ENCODE measurements at places on chromosomes 6 and 20.

- peak; percentile 73 for DNase-seq
Measured at GRCh38 chr6:6515691-6516607, 72.6 kb upstream of the LY86 start.

DNA sequence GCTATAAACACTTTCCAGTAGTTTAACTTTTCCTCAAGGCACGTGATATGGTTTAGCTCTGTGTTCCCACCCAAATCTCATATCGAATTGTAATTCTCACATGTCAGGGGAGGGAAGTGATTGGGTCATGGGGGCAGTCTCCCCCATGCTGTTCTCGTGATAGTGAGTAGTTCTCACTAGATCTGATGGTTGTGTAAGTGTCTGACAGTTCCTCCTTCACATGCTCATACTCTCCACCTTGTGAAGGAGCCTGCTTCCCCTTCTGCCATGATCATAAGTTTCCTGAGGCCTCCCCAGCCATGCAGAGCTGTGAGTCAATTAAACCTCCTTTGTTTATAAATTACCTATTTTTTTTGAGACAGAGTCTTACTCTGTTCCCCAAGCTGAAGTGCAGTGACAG, 127.9 kb downstream of the DTNBP1 start:
- DNase-seq = no peak

DNA sequence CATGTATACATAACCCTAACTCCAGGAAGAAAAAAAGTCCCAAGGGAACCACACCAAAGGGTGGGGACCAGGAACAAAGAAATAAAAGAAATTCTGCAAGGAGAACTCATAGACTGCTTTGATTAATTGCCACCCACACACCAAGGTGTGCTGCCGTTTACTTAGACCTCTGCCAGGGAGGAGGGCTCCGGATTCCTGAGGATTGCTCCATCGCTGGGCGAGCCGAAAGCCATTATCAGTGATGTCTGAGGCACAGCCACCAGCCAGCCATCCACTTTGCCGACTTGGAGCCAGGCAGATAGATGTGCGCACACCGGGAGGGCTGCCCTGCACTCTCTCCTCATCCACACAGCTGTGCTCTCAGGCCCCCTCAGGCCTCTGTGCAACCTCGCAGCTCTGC, 272.7 kb upstream of the FOXQ1 start:
- DNase-seq = no peak

DNA sequence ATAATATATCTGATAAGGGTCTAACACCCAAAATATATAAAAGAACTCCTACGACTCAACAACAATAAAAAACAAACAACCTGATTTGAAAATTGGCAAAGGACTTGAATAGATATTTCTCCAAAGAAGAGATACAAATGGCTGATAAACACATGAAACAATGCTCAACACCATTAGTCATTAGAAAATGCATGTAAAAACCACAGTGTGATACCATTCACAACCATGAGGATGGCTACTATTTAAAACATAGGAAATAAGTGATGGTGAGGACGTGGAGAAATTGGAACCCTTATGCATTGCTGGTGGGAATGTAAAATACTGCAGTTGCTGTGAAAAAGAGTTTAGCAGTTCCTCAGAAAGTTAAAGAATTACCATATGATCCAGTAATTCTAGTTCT, 41.4 kb downstream of the PTGIS start:
- DNase-seq = no peak

DNA sequence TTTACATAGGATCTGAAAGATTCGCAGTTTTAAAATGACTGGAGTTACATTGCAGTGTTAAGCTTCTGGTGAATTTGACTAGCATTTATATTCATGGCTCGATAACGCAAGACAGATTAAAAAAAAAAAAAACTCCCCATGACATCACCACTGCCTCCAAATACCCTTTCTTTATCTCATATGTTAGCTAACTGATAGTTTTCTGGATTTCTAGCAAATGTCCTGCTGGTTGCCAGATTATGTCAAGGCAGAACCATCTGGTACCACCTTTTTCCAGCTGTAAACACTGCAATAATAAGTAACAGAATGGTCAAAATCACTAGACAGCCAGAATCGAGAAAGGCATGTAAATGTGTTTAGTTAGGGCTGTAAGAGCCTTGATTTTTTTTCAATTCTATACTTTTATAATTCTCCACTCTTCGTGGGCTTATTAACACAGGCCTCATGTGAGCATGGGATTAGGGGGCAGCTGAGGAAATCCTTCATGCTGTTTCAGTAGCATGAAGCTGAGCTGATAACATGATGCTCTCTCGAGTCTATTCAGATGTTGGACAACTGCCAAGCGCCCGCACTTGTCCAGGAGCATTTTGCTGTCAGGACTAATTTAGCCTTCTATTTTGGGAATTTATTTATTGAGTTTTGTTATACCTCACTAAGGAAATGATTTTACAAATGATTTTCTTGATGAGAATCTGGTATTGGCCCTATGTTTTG, 166.0 kb upstream of the SCGN start:
- DNase-seq = no peak

DNA sequence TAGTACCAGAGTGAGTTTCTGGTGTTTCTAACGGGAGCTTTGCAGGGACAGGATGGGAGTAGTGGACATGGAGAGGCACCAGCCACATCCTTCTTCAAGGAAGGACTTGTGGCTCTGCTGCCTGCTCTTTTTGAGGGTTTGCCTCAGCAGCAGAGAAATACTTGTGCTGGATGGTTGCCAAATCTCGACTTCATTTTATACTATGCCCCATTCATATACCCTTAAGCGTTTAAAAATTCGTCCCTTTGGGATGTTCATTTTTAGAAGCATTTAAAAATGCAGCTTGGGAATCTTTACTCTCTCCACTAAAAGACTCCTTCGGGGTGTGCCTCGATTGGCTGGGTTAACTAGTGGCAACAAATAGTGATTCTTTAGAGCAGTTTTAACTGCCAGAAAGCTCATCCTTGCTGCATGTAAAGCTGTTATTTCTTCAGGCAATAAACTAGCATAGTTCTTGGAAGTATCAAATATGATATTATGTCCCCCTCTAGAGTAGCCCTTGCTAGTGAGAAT, 126.5 kb upstream of the B3GAT2 start:
- no peak for DNase-seq

DNA sequence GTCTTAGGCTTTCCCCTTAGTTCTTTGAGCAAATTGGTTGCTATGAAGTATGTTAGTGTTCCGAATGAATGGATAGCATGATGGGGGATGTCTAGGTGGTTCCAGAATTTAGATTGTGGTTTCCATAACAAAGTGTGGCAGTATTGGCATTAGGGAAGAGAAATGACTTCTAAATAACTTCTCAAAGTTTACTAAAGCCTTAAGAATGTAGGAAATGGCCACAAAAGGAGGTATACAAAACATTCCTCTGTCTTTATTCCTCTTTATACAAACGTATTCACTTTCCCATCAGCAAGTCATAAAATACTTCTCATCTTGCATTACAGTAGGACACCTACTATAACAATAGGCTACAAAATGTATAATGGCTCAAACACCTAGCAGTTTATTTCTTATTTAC, 279.6 kb downstream of the ESR1 start:
- no peak for DNase-seq

- no peak for DNase-seq
Measured at GRCh38 chr6:160974304-160974771, 17.2 kb upstream of the MAP3K4 start.

DNA sequence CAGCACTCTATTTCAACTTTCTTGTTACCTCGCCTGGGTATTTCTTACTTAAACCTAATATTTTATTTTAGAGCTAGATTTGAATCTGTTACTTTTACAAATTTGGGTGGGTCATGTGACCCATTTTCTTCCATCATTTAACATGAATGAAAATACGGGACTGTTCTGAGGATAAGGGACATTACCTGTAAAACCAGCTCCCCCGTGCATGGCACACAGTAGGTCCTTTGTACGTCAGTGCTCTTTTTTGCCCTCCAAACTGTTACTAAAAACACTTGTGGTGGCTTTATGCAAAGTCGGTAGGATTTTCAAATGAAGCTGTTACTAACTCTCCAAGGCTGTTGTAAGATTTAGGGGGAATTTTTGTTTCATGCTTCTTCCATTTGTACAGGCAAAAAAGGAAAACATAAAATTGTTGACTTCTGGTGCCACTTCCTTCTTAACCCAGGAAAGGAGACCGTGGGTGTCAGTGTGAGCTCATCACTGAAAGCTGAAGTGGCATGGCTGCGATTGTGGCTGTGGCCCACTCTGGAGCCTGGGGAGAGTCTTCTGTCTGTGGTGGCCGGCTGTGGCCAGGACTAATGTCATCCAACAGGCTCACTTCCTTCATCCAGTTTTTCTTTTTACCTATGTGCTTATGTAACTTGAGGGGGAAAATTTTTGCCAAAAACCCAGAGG, 40.2 kb upstream of the PXDC1 start:
- DNase-seq = no peak

DNA sequence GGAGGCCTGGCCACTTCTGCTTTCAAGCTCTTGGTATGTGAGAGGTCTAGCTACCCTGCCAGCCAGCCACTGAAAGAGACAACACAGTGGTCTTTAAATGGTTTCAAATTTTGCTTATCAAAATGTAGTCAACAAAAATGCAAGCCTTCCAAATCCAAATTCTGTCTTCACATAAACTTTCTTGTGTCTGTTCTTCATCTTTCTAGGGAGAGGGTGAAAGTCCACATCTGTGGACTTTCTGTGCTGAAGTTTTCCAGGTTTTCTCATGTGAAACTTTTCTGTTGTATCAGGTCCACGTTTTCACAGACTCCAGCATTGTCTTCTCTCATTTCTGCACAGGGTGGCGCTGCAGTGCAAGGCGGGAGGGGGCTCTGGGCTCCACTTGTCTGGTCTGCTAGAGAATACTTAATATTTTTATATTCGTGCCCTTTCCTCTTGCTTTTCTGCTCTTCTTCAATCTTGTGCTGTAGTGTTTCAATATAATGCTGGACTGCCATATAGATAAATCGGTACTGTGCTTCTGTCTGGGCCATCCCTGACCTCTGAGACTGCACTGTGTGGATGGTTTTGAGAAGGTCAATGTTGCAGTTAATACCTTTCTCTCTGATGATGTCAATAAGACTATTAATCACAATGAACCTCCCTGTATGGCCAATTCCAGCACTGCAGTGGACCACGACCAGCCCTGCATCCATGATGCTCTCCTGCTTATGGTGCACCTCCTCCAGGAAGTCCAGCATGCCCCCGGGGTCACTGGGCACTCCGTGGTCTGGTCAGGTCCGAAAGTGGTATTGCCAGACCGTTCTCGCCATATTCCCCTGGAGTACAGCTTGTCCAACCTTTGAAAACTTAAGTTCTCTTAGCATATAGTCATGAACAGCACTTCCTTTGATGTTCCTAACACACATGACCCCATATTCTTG, 161.6 kb upstream of the TNFAIP3 start:
- DNase-seq = peak; percentile 76

DNA sequence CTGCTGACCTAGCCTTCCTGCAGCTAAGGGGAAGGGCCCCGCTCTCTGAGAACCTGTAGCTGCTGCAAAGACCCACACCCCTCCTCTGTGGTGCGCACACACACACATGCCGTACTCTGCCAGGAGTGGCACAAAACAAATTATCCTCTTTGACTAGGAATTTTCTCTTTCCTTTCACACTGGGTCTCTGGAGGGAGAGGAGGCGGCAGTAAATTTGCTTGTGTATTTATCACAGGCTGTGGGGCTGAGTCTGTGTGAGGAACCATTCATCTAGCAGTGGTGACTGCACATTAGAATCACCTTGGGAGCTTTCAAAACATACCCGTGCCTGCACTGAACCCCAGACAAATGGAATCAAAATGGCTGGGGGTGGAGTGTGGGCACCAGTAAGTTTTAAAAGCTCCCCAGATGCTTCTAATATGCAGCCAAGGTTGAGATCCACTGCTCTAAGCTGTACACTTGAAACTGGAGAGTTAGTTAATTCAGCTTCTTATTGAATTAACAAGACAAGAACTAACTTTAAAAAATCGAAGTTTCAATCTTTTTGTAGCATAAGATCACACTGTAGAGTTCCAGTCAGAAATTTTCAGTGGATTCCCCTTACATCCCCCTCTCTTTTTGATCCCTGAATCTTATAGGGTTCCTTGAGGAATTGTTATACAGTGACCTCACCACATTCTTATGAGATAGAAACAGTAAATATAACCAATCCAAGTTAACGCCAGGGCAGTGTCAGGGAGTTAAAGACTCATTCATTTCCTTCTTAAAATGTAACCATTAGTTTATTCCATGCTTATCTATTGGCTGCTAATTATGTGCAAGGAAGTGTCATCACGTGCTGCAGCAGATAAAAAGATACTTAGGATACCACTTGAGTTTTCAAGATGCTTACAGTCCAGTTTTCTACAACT, 29.8 kb upstream of the GMDS start:
- no peak for DNase-seq

DNA sequence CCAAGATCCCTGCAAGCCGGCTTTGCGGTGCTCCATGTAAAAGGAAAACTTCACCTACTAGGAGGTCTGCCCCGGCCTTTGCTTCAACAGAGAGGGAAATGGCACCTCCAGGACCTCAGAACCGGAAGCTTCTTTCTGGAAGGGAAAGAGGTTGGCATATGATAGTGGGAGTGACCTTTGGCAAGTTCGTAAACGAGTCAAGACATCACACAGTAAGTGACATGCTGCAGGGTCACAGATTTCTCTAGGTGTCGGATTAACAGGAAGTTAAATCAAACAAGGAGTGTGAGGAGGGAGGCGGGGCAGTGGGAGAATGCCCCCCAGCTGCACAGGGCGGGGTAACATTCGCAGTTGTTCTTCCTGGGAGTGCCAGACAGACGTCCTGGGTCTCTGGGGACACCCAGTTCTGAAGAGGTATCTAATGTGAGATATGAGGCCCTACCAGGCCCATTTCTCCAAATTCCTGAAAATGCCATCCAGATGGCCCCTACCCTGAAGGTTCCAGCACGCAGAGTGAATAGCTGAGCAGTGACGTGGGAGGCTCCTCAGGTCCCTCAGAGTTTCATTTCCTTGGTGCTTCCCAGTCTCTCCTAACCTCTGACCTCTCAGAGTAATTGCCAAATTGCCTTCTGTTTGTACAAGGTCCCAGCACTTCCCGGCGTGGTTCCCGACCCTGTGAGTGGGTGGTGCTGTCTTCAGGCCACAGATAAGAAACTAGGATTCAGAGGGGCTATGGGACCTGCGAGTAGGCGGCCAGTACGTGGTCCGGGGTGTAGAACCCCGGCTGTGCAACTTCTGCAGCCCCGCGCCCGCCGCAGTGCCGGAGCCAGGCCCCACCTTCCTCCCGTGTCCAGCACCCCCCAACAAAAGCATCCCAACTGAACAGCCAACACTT, 1.9 kb downstream of the RRBP1 start:
- DNase-seq = no peak

All from stimulated activated CD4-positive, alpha-beta T cell treated with anti-CD3 and anti-CD28 coated beads, Interleukin-1b, Interleukin-23, amount 100 ng/mL, for 48 hours (primary cell).